NCI-H446 (cell line): ENCODE measurements at places on chromosomes 6 and 20.

GRCh38 chr6:11700118-11700718 lies 78.4 kb downstream of the ADTRP start:
- peak; percentile 61 for DNase-seq

GRCh38 chr6:39850736-39851297 lies 58.6 kb downstream of the DAAM2 start:
- DNase-seq, result no peak

- DNase-seq, result no peak
Measured at GRCh38 chr6:131654326-131654725, 17.2 kb downstream of the ENPP3 start.

DNA sequence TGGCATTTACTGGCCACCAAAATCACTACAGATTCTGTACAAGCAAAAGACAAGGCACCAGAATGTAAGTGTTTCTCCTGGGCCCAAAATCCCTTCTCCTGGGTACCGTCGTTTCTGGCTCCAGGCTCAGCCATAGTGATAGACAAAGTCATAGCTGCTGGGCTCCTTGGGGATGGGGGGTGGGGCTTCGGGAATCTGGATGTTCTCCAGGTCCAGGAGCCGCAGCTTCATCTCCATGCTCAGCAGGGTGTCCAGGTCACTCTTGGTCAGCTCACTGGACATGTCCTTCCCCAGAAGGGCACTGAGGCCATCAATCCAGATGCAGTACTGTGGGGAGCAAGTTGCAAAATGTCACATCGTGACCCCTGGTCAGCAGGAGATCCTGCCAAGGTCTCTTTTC lies 39.2 kb downstream of the ELMO2 start:
- DNase-seq, result no peak

DNA sequence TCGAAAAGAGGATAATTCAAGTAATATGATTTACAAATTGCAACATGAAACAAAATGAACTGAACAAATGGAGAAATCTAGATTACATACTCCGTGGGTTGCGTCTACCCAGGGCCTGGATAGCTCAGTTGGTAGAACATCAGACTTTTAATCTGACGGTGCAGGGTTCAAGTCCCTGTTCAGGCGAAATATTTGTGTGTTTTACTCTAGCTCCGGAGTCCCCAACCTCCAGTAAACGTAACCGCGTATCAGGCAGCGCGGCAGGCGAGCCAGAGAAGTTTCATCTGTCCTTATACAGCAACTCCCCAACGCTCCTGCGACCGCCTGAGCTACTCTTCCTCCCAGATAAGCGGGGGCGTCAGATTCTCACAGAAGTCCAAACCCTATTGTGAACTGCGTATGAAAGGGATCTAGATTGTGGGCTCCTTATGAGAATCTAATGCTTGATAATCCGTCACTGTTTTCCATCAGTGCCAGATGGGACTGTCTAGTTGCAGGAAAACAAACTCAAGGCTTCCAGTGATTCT lies 176.1 kb downstream of the TRIM27 start:
- DNase-seq, result peak; percentile 71

- DNase-seq, result no peak
Measured at GRCh38 chr6:1131285-1132079, 180.4 kb upstream of the FOXQ1 start.
